ENCODE measurements at places on chromosomes 3 and 15.

GRCh38 chr3:35505772-35506171 lies 133.6 kb upstream of the ARPP21 start:
- DNase-seq, result no peak

DNA sequence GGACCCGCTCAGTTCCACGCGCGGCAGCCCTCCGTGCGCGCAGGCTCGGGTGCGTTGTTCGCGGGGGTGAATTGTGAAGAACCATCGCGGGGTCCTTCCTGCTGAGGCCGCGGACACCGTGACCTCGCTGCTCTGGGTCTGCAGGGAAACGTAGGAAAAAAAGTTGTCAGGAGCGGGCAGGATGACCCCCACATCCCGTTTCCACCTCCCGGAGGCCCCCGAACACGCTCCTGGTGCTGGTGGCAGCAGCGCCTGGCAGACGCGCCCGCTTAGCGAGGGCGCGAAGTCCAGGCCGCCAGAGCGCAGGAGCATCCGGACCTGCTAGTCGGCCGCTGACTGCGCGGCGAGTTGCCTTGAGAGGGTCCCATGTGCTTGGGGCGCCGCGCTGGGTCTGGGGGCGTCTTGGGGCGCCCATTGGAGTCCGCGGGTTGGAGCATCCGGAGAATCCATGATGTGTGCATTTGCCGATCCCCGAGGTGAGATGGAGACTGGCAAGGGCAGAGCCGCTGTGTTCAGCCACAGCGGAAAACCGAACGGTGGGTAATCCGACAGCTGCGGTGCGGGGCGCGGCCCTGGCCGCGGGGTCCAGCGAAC lies 520 bp downstream of the GREM1 start:
- no peak for DNase-seq

DNA sequence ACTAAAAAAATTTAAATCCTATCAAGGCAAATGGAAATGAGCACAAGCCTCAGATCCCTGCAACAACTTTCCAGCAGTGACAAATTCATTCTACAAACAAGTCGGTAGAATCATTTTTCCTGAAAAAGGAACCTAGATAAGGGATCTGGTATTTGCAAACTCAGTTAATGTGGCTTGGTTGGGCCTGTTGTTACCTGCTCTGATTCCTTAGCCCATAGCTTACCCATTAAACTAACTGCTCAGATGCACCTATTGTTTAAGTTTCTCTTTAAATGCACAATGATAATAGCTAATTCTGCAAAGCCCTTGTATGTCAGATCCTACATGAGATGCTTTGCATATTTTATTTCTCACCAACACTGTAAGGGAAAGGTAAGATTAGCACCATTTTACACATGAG lies 377.4 kb upstream of the RGMA start:
- DNase-seq, result no peak

GRCh38 chr3:143064777-143065176 lies 54.8 kb upstream of the CHST2 start:
- no peak for DNase-seq

DNA sequence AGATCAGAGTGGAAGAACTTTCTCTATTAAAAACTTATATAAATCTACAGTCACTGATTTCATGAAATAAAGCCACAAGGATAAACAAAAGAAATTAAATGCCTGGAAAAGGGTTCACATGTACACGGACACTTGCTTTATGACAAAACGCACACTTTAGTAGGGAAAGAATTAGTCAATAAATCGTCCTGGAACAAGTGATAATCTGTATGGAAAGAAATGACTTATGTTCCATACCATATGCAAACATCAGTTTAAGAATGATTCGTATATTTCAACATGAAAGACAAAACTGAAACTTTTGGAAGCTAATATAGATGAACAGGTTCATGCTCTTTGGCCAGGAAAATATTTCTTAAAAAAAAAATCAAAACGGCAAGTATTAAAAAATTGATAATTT lies 40.2 kb downstream of the MEF2A start:
- DNase-seq, result no peak

DNA sequence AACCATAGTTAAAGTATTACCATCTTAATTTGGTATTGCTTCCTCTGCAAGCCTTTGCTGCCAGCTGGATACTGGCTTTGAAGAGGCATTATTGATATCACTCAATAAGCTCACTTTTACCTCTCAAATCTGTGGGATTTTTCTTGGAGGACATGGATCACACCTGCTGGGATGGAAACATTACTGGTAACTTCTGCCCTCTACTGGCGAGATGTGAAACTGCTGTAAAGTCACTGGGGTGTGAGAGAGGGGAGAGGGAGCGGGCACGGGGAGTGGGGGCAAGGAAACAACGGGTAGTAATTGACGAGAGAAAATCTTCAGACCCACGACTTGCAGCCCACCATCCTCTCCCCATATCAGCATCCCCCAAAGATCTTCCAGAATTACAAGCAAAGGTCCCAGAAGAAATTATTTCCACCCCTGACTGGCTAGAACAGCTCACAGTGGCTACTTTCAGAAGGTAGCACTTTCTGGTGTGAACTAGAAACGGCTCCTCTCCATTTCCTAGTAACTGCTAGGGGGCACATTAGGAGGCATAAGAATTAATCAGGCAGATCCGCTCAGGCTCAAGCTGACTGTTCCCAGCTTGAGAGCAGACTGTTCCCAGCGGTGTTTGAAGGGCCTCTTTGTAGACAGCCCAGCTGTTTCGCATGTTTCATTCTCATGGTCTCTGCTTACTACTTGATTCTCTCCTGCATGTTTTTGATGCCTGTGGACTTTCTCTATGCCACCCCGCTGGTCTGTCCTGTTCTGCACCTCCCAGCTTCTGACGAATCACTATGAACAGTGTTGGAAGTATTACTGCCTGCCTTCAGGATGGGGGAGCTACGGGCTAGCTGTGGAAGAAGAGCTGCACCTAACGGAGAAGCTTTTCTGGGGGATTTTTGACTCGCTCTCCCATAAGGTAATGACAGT lies 230.4 kb upstream of the CHRM5 start:
- peak; percentile 66 for DNase-seq

- no peak for DNase-seq
Measured at GRCh38 chr15:61158504-61159407, 70.3 kb downstream of the RORA start.

DNA sequence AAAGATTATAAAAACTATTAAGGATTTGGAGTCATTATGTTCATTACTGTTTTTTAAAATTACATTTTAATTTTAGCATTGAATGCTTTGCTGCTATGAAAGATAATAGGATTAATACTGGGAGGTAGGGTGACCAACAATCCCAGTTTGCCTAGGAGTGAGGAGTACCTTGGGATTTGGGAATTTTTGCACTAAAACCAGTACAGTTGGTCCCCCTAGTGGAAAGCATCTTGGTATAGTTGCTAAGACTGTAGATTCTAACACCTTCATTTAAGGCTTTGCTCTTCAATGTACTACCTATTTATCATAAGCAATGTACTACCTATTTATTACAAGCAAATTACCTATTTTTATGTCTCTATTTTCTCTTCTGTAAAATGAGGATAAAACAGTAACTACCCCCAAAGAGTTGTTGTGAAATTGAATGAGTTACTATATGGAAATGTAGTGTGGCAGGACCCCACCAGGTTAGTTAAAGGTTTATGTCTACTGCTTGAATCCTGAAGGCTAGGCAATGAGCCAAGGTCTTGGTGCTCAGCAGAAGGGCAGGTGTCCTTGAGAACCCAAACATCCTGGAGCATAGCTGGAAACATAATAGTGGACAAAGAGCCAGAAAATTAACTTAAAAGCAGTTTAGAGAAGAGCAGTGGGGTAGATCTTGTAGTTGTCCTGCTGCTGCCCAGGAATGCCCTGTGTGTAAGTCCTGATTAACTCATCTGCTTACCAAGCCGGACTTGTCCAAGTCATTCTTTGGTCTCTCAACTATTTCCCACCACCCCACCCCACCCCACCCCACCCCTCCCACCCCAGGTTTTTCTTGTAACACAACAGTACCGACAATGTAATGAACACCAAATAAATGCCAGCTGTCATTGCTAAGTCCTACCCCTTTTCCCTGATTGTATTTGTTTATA lies 49.2 kb upstream of the NMD3 start:
- DNase-seq, result peak; percentile 15

DNA sequence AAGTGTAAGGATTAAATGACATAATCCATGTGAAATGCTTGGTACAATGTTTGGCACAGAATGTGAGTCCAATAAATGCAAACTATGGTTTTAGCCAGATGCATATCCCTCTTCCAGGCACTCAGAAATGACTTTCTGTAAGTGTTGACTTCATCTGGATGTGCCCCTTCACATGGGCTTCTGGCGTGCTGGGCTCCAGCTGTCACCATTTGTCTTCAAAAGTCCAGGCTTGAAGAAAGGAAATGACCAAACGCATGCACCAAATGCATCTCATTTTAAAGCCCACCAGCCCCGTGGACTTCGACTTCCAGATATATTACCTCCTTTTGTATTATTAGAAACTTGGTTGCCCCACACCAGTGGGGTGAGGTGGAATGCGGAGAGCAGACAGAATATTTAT lies 23.7 kb downstream of the CRYGS start:
- DNase-seq, result no peak

- DNase-seq, result no peak
Measured at GRCh38 chr3:8579096-8579495, 65.5 kb downstream of the SSUH2 start.

DNA sequence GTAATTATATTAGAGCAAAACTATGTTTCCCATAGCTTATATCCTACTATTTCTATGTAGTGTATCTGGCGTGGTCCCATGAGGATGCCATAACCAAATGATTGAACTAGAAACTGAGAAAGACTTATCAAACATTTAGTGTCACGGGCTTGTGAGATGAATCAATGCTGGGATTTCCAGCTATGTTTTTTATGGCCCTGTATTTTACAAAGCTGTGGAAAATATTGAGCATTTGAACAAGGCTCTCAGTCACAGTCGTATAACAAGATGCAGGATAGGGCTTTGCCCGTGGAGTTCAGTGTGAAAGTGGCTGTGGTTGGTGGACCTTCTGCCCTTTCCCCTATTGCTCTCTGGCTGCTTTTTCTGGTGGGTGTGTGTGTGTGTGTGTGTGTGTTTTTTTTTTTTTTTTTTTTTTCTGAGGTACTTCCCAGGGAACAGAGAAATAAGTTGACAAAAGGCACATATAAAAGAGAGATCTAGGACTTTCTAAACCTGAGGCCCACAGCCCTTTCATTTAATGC lies 60.7 kb downstream of the CACNA1D start:
- DNase-seq, result no peak

DNA sequence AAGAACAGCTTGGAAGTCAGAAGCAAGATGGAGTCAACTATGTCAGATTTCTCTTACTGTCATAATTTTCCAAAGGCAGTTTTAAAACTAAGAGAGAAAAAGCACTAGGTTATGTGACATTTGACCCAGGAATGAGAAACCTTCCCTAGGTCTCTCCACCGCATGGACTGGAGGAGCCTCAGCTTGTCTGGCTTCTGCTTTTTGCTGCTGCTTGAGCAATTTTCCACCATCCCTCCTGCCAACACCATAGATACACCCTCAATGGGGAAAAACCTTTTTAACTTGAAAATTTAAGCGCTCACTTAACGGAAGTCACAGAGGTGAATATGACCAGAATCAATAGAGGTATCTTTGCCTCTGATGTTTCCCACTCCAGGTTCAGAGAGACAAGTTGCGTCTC lies 17.8 kb upstream of the IREB2 start:
- DNase-seq, result no peak

- DNase-seq, result no peak
Measured at GRCh38 chr15:89976246-89976600, 24.9 kb upstream of the ZNF710 start.

GRCh38 chr3:61857297-61857696 lies 295.9 kb downstream of the PTPRG start:
- DNase-seq, result no peak

- no peak for DNase-seq
Measured at GRCh38 chr15:71325481-71325880, 210.2 kb downstream of the THSD4 start.

- peak; percentile 23 for DNase-seq
Measured at GRCh38 chr3:33636125-33636850, 81.8 kb downstream of the CLASP2 start.

- no peak for DNase-seq
Measured at GRCh38 chr3:12455740-12456139, 28.5 kb upstream of the TSEN2 start.

GRCh38 chr3:115239717-115240116 lies 92.6 kb upstream of the ZBTB20 start:
- no peak for DNase-seq

GRCh38 chr15:69786136-69786701 lies 311.5 kb downstream of the TLE3 start:
- no peak for DNase-seq

DNA sequence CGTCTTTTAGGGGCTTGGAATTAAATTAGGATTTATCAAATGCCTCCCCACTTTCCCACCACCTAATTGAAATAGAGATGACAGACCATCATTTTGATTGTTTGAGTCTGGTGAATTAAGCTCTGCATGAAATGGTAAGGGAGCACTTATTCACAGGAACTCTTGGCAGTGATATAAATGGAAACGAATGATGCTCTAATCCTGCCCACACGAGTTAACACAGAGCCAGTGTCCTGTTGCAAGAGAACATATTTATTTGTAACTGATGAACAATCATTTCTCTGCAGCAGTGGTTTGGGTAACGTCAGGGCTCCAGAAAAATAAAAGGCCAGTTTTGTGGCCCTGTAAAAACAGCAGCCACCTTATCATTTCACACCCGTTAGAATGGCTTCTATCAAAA lies 163.3 kb downstream of the FEZF2 start:
- DNase-seq, result no peak

DNA sequence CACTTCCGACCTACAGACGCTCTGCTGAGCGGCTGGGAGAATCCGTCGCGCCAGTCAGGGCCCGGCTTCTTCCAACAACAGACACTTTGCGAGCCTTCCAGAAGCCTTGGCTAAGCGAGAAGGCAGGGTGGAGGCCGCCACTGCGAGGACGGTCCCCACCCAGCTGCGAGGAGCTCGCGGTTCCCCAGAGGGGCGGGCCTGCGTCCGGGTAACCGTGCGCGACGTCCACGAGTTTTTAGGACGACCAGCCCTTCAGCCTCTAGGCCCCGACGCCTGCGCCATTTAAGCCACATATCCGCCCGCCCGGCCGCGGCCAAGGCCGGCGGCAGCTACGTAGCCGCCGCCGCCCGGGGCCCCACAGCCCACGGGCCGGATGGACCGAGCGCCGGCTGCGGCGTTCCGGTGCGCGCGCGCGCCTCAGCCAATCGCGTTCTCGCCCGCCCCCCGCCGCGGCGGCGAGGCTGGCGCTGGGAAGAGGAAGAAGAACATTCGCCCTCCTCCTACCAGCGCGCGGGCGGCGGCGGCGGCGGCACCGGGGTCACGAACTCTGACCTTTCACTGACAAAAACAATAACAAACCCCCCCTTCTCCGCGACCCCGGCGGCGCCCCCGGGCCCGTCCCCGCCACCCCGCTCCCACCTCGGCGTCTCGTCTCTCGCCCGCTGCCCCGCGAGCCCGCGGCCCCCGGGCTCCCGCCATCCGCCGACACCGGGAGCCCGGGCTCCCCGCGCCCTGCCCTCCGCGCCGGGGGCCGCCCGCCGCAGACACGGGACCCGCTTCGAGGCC lies at the start of gene NR2C2:
Gene NR2C2 (plus strand): TSS at position 484 of the 786 bp plus-strand sequence. CDS start 56,332 bp downstream, outside the sequence.
- peak; percentile 92 for DNase-seq

DNA sequence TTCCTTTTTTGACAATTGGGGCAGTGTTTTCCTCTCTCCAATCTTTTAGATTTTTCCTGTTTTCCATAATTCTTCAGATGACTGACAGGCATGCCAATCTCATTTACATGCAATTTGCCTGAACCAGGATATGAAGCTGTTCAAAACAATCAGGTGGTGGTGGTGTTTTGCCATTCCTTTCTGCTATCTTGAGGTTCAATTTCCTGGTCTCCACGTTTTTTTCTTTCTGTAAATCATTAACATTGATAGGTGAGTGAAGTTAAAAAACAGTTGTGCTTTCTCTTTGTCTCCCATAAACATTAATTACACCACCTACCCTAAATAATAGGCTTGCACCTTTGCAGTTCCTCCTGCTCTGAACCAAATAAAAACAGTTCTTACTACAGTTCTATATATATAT lies 49.1 kb downstream of the C2CD4A start:
- DNase-seq, result no peak

Measured in HuH-7 (cell line).